ENCODE measurements at places on chromosomes 12 and 14. TPM values are rescaled to one million over a fixed set of nuclear protein-coding genes. Genes with fewer than 3 reads are reported as not detected.

Gene APOF
- total RNA-seq: not detected

Gene SLC24A4
- under 0.01 TPM for total RNA-seq

Gene SERPINA1
- total RNA-seq: 0.22 TPM

Gene SLCO1B3
- not detected for total RNA-seq

Gene L2HGDH
- 4.9 TPM for total RNA-seq

Gene SERPINA12
- not detected for total RNA-seq

Gene UNG
- 29.2 TPM for total RNA-seq

Gene CCDC177
- total RNA-seq: under 0.01 TPM

Gene IAPP
- total RNA-seq: not detected

Gene CNIH1
- total RNA-seq: 189 TPM

Gene ARID4A
- 11.1 TPM for total RNA-seq

Gene NFE2
- total RNA-seq: not detected

Gene C12orf56
- 3.3 TPM for total RNA-seq

Gene TPH2
- under 0.01 TPM for total RNA-seq

Gene CD69
- total RNA-seq: 0.11 TPM

Gene CRACR2A
- total RNA-seq: 8.3 TPM

Gene ETV6
- total RNA-seq: 3.0 TPM

Gene PRH2
- 0.50 TPM for total RNA-seq

Gene TSPAN19
- 0.25 TPM for total RNA-seq

Gene FZD10
- total RNA-seq: under 0.01 TPM

Gene CIROP
- 0.25 TPM for total RNA-seq

Gene ISCU
- total RNA-seq: 154 TPM

Gene PPFIA2
- 6.2 TPM for total RNA-seq

Gene IRAK3
- 2.0 TPM for total RNA-seq

Gene SERPINA5
- not detected for total RNA-seq

Gene SRGAP1
- 23.4 TPM for total RNA-seq

Gene ITGA5
- total RNA-seq: 458 TPM

Gene PPP1R3E
- total RNA-seq: 2.9 TPM

Gene RPS6KL1
- 1.1 TPM for total RNA-seq

Gene AQP6
- 0.12 TPM for total RNA-seq

Gene NEUROD4
- not detected for total RNA-seq

Gene FLVCR2
- total RNA-seq: 1.8 TPM

Gene GRIP1
- total RNA-seq: 3.5 TPM

Gene OR4E2
- 0.12 TPM for total RNA-seq

Gene B4GALNT3
- not detected for total RNA-seq

Gene LRRC10
- not detected for total RNA-seq

Gene LALBA
- not detected for total RNA-seq

Gene KLRK1
- total RNA-seq: not detected

Gene LMNTD1
- 1.9 TPM for total RNA-seq

Gene ABCD2
- 0.33 TPM for total RNA-seq

Gene TBC1D30
- total RNA-seq: 0.87 TPM

Gene HCAR2
- total RNA-seq: not detected

Gene KCNC2
- total RNA-seq: 0.50 TPM

Gene CLEC4C
- not detected for total RNA-seq

Gene PTGER2
- 17.5 TPM for total RNA-seq

Gene HIF1A
- 245 TPM for total RNA-seq

All from uterine smooth muscle cell (primary cell).